ENCODE measurements at places on chromosomes 1 and 21.
A peak's percentile ranks its signal among the peaks of the same experiment; 100 is the strongest.

DNA sequence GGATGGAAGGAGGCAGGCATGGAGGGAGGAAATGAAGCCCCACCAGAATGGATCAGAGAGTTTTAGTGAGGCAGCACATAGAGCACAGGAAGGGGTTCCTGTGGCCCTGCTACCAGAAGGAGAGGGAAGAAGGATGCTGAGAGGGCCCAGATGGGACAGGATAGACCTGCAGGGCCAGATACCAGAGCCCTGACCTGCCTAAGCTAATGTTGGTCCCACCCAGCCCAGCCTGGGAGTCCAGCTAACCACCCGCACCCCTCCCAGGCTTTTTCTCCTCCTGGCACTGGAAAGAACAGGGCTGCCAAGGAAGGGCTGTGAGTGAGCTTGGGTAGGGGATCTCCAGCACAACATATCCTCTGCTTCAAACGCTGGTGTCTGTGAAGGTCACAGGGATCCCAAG lies 6.9 kb downstream of the NECTIN4 start:
- DNase-seq, result no peak

DNA sequence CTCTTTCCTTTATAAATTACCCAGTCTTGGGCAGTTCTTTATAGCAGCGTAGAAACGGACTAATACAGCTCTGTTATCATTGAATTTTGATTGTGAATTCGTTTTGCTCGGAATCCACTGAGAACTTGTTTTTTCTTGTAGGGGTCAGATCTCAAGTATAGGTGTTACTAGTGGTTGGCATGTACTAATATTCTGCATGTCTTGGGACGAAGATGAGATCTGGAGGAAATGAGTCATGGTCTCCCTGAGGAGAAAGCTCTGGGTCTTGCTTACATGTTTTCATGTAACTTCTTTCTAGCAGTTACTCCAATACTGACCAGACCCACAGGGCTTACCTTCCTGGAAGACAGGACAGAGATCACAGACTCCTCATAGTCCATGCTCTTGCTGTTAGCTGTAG lies 30.3 kb downstream of the ZSCAN20 start:
- DNase-seq, result no peak

GRCh38 chr1:205504311-205505075 lies at the start of gene CDK18:
Gene CDK18 (plus strand): TSS chr1:205504669. CDS start chr1:205523168, 18,499 bp downstream.
- peak; percentile 62 for DNase-seq

GRCh38 chr1:22930240-22930912 lies 42.3 kb downstream of the LACTBL1 start:
- peak; percentile 34 for DNase-seq

- DNase-seq, result peak; percentile 75
Observed at GRCh38 chr1:66271216-66271903, 262.6 kb upstream of the SGIP1 start.
